Activated CD8-positive, alpha-beta memory T cell treated with anti-CD3 and anti-CD28 coated beads for 24 hours (primary cell): ENCODE measurements at places on chromosomes 13 and 19.
A peak's percentile ranks its signal among the peaks of the same experiment; 100 is the strongest.

DNA sequence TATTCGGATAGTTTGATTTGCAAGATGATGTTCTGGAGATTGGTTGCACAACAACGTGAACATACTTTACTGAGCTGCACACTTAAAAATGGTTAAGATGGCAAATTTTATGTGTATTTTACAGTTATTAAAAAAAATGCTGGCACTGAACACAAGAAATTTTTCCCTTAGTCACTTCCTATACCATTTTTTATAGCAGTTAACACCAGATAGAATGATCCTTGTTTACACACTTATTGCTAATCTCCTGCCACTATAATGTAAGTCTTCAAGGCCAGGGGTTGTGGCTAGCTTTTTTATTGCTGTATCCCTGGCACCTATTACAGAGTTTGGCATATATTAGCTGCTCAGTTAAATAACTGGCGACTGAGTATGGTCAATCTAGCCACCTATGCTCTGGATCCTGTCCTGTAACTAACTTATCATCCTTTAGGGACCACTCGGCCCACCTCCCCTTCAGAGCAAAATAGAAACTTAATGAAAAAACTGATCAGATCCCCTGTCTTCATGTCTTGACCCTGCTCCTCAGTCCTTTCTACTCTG, 2.0 kb upstream of the EBPL start:
- DNase-seq = no peak

DNA sequence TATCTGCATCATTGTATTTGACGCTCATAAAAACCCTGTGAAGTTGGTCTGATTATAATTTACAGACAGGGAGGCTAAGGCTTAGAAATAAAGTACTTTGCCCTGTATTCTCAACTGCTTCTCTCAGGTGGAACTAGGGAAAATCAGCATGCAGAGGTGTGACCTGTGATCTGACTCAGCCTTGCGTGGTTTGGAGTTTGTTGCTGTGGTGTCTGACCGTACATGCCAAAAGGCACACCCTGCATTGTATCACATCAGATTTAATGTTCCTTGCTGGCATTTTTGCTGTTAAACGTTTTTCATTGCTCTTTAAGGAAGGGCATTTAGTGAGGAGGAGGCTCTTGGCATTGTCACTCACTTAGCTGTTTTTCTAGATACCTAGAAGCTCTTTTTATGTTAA, 58.8 kb upstream of the C1QTNF9B start:
- no peak for DNase-seq

DNA sequence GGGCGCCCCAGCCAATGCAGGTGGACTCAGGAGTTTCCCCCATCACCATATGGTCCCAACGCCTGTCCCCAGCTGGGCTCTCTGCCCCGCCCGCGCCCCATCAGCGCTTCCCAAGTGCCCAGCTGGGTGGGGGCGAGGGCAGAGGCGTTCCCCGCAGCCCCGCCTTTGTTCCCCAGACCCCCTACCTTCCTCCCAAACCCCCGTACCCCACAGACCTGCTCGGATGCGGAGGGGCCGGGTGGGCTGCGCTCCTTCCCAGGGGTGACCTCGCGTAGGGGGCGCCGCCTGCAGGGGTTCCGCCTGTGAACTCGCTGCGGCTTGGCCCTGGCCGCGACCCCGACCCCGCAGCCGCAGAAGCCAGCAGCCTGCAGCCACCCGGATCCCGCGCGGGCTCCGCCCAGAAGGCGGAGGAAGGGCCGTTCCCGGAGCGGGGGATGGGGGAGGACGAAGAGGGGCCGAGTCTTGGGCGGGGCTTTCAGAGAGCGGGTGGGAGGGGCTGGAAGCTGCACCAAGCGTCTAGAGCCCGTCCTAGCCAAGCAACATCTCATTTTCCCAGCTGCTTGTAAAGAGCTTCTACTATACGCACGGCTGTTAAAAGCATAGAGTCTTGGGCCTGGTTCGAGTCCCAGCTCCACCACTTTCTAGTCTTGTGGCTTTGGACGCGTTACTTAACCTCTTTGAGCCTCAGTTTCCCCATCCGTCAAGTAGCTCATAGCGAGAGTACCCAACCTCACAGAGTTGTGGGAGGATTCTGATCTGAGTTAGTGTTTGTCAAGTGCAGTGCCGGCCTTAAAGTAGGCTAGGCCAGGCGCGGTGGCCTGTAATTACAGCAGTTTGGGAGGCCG, at the start of gene RAB3D:
RAB3D (minus strand) TSS at position 404 of the 845 bp plus-strand sequence. CDS start 2,258 bp downstream, outside the sequence.
- DNase-seq = peak; percentile 91

DNA sequence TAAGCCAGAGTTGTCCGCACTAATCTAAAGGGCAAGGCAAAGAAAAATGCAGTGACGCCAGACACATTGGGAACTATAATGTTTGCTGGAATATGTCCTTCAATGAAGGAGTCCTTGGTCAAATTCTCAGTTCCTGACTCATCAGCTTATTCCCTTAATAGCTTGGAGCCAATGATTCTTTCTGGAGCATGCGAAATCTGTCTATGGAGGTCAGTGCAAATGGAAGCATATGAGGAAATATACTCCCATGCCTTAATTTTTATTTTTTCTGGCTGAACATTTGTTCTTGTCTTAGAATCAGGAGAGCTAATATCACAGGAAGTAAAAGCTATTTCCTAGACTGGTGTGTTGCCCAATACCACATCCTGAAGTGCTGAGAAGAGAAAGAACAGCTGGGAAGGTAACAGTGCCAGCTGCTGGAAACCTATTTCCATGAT, 289.8 kb upstream of the SPRY2 start:
- no peak for DNase-seq

GRCh38 chr19:23415561-23416191, 20.4 kb upstream of the ZNF91 start:
- peak; percentile 59 for DNase-seq

GRCh38 chr13:62292714-62293480, 877.2 kb upstream of the PCDH20 start:
- DNase-seq = no peak

- DNase-seq = no peak
These were observed 184.8 kb downstream of the PCDH9 start for GRCh38 chr13:67045357-67045756.

DNA sequence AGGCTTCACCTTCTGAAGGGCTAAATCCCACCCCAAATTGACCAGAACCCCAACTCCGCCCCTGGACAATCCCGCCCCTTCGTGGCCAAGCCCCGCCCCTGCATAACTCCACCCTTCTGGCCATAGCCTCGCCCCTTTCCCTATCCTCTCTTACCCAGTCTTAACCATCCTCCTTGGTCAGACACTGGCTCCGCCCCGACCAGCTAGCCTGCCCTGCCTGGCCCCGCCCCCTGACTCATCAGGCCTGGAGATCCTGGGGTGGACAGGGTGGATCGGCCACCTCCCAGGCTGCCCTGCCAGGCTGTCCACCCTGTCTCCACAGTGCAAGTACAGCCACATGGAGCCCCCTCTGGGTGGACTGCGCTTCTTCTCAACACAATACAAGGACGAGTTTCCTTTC, 8.0 kb upstream of the ZNF358 start:
- no peak for DNase-seq

- DNase-seq = no peak
These were observed 4.2 kb upstream of the OR7G3 start for GRCh38 chr19:9130965-9131364.

DNA sequence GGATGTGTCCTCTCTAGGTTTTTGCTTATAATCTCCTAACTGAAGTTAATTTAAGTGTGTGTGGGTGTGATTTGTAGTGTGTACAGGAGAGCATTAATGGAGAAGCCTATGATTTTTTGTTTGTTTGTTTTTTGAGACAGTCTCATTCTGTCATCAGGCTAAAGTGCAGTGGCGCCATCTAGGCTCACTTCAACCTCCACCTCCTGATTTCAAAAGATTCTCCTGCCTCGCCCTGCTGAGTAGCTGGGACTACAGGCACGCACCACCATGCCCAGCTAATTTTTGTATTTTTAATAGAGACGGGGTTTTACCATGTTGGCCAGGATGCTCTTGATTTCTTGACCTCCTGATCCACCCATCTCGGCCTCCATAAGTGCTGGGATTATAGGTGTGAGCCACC, 20.6 kb downstream of the ZNF701 start:
- DNase-seq = no peak
